ENCODE measurements at places on chromosomes 6 and 20. TPM values are rescaled to one million over a fixed set of nuclear protein-coding genes. Genes with fewer than 3 reads are reported as not detected.

DNA sequence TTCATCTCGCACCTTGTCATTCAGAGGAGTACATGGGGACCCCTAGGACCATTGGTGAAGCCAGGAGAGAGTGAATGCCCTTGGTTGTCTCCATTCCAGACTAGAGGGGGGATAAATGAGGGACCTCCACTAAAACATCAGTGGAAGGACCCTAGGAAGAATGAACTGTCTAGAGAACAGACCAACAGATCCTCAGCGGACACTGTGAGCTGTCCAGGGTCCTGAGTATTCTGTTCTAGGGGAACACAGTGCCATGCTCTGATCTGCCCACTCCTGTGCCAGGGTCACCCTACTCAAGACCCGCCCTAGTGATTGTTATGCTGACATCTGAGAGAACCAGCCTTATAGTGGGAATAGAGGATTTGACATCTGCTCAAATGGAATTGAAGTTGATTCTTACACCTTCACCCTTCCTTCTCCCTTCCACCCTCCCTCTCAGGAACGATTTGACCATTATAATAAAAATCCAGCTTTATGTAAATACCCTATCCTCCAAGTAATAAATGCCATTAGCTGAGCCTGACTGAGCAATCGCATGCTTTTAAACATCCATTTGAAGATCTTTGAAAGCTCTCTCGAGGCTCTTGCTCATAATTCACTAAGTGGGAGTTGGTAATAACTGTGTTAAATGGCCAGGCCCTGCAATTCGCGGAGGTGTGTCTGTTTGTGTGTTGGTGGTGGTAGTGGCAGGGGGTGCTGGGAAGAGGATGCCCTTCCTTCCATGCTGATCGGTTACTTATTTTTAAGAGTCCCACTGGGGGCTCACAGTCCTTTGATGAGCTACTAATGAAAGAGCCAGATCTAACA lies 43.6 kb upstream of the SLC32A1 start:
- no peak for DNase-seq

DNA sequence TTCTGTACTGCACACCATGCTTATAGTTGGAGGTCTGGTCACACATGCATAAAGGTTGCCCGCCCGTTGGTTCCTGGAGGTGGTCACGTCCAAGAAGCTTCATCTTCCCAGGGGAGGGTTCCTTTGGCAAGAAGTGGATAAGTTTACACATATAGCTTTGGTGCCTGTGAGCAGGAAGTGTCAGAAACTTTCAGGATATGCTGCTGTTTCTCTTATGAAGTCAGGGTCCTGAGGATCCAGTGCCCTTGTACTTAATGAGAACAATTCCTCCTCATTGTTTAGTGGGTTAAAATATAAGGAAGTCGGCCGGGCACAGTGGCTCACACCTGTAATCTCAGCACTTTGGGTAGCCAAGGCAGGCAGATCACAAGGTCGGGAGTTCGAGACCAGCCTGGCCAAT lies 115.5 kb upstream of the DUSP22 start:
- DNase-seq = no peak

CDH4 gene
- 2.1 TPM for total RNA-seq

FNDC11 gene
- total RNA-seq = not detected

CHD6 gene
- total RNA-seq = 9.8 TPM
